ENCODE measurements at places on chromosomes 12 and 14.
A peak's percentile ranks its signal among the peaks of the same experiment; 100 is the strongest.

DNA sequence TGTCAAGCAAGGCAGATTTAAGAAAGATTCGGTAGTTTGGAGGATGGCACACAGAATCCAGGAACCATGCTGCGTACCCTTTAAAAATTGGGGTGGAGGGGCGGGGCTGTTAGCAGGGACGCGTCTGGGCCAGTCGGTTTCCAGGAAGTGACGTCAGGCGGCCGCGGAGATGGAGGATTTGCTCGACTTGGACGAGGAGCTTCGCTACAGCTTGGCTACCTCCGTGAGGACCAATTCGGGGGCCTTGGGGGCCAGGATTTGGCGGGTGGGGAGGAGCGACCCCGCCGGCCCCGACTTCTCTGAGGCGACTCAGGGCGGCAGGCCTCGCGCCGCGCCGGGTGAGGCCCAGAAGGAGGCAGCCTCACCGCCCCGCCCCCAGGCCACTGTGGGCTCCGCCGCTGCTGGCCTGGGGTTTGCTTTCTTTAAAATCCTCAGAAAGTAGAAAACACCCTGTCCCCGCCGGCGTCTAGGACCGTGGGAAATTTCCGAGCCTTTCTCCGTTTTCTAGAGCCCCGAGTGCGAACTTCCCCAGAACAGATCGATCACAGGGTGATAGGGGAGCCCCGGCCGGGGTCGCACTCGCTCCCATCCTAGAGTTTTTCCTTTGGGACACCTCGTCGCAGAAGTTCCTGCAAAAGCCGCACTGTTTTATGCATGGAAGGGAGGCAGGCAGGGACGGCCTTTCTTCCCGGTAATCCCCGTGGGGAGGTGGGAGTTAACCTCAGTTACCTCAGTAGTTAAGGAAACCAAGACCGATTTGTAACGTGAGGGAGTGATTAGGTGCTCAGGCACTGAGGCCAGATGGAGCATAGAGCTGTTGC lies at the start of gene IFT43:
IFT43 (plus strand) TSS at position 146 of the 821 bp plus-strand sequence; CDS start at position 170, 24 bp downstream.
- peak; percentile 81 for DNase-seq

DNA sequence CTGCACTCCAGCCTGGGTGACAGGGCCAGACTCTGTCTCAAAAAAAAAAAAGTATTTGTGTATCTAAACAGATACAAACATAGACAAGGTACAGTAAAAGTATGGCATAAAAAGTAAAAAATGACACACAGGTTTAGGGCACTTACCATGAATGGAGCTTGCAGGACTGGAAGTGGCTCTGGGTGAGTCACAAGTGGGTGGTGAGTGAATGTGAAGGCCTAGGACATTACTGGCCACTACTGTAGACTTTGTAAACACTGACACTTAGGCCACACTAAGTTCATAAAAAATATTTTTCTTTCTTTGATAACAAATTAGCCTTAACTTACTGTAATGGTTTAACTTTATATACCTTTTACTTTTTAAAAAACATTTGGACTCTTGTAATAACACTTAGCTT lies 38.0 kb upstream of the EIF5 start:
- no peak for DNase-seq

DNA sequence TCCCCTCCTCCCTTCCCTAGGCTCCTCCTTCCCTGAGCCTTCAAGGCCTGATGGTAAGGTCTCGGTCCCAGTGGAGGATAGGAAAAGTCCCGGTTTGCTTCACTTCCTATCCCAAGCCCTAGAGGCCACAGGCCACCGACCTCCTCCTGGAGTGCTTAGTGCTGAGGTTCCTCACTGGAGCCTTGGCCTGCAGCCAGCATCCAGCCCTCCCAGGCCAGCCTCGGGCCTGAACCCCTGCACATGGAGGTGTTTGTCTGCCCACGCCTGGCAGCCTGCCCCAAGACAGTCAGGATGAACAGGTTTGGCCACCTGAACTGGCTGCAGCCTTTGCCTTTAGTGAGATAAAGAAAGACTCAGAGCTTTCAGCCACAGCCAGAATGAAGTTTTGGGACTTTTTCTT lies 15.8 kb upstream of the KRT7 start:
- no peak for DNase-seq

GRCh38 chr14:79580906-79581305 lies 630.4 kb downstream of the DIO2 start:
- DNase-seq, result no peak

DNA sequence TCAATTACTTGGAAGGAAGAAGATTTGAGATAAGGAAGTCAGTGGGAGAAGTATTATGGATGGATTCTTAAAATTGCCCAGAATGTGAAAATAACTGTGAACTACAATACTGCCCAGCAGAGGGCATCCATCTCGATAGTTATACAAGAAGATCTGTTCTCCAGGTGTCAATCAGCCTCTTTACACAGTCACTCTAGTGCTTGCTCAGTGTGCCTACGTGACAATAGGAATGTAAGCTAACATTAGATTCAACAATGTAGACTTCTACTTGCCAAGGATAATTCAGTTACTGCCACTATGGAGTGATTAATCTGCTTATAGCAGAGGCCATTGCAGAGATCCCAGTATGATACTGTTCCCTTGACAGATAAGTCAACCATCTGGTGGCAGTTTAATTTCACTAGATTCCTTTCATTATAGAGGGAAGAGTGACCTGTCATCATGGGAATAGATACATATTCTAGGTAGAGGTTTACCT lies 10.6 kb upstream of the MAP4K5 start:
- peak; percentile 46 for DNase-seq

DNA sequence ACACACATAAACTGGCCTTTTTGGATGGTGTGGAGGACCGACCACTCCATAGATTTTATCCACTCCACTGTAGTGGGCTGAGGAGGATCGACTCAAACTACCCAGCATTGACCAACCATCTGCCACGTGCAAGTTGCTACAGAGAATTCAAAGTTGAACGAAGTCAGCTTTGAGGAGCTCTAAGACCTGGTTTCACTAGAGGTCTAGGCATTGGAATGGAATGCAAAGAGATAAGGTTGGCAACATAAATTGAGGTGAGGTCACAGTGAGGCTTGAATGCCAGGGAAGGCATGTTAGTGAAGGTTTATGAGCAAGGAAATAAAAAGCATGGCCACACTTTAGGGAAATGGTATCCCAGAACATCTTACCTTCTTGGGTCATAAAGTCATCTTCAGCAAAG lies 14.5 kb downstream of the VWF start:
- no peak for DNase-seq

DNA sequence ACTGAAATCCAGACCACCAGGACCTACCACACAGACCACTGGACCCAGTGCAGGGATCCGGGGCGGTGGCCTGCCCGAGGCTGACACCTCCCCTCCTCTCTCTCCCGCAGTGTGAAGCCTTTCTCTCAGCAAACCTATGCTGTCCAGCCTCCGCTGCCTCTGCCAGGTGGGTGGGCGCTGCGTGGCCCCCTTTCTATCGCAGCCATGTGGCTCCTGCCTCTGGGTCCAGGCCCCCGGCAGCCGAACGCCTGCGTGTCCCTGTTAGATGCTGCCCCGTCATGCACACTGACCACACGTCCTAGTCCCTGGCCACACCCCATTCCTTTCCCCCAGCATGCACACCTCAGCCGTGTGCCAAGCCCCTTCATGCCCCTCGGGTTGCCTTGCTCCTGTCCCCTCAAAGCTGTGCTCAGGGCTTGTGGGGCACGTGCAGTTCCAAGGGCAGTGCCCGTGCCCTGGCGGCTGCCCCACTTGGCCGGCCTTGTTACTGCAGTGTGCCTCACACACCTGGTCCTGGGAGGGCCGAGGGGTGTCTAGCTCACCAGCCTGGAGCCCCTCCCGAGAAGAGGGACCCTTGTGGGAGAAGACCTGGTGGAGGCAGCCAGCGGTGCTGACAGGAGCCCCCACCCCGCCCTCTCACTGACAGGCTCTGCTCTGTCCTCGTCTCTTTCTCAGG lies 58.0 kb upstream of the TSPAN9 start:
- no peak for DNase-seq

- no peak for DNase-seq
Observed at GRCh38 chr12:121062391-121063045, 23.5 kb upstream of the OASL start.

- DNase-seq, result no peak
Observed at GRCh38 chr14:36723530-36723929, 61.9 kb downstream of the PAX9 start.

DNA sequence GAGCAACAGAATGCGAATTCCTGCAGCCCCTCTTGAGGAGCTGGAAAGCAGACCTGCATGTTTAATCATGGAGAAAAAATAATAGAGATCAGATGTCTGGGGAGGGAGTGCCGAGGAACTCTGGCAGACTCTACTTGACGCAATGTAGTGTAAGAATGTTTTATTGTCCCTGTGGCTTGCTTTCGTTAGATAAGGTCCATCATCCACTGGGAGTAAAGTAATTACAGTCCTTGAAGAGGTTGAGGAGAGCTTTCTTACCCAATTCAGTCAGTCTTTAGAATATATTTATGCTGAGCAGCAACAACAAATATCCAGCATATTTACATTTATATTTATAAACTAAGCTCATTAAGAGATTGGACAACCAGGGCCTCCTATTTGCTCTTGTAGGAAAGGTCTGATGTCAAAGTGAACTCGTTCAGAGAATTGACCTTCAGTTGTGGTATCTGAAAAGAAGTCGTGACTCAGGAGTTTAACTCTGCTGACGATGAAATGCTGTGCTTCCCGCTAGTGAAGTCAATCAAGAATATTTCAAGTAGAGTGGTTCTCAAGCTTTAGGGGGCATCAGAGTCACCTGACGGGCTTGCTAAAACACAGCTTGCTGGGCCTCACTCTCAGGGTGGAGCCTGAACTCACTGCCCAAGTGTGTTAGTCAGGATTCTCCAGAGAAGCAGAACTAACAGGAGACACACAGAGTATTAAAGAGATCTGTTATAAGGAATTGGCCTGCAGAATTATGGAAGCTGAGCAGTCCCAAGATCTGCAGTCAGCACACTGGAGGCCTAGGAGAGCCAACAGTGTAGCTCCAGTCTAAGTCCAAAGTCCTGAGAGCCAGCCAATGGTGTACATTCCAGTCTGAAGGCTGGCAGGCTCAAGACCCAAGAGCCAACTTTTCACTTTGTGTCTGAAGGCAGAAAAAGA lies 139.3 kb upstream of the LMNTD1 start:
- DNase-seq, result no peak

DNA sequence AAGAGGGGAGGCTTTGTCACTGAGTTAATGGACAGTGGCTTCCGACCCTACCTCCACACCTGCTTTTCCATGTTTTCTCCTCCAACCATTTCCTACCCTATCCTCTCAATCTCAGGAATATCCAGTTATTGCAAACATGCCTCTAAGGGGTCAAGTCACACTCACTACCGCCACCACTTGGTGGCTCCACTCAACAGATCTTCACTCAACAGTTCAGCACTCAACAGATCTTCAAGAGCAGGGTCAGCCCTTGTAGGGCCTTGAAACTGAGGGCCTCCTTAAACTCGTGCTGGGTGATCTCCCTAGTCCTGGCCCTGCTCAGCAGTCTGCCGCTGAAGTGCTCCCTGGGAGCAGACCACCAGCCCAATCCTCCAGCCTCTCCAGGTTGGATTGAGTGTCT lies 14.2 kb downstream of the ZNF641 start:
- no peak for DNase-seq

DNA sequence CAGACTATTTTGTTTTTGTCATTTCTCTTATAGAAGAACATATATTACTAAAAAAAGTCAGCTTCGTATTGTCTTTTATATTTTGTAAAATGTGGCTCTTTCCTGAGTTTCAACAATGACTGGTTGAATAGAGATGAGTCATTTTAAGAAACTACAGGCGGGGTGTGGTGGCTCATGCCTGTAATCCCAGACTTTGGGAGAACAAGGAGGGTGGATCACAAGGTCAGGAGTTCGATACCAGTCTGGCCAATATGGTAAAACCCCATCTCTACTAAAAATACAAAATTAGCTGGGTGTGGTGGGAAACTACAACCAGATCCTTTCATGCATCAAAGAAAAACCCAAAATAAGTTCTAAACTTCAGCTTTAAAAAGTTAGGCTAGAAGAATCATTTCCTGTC lies 28.8 kb downstream of the HECTD4 start:
- no peak for DNase-seq

DNA sequence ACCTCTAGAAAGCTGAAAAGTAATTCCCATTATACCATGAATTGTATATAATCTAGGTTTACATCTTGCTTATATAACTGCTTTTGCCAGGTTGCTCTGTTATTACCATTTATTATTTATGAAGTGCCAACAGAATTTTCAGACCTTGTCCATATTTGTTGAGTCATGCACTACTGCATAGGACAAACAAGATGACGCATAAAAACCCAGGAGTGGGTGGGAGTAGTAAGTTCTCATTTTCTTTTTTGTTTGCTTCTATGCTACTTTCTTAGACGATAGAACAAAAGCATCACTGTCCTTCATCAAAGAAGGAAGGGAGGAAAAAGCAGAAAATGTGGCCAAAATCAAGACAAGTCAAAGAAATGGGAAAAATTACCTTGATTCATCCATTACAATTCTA lies 119.0 kb upstream of the RASSF8 start:
- DNase-seq, result no peak

GRCh38 chr12:114218136-114218535 lies 187.8 kb downstream of the TBX5 start:
- DNase-seq, result no peak

DNA sequence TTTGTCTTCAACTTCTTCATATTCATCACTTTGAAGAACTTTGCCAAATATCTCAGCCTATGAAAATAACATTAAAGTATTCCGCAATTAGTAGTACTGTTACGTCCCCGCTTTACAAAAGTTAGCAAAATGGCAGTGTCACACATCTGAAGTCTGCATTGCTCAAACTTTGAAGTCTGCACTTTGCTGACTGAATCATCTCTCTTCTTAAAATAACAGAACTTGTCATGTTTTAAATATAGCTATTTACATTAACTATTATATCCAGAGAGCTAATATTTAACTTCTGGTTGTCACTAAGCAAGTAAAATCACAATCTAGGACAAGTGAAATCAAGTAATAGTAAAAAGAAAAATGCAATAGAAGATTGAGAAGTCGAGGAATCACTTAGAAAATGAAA lies 34.5 kb downstream of the IPO8 start:
- no peak for DNase-seq

GRCh38 chr14:36582011-36582873 lies at the start of gene NKX2-8:
Gene NKX2-8 (minus strand): TSS chr14:36582614. CDS start chr14:36582389, 225 bp downstream.
- DNase-seq, result no peak

- no peak for DNase-seq
Observed at GRCh38 chr12:115543269-115543668, 734.2 kb downstream of the MED13L start.
